ENCODE measurements at places on chromosomes 6 and 20.

- DNase-seq = no peak
Measured at GRCh38 chr20:17710379-17711266, 10.9 kb downstream of the BANF2 start.

- DNase-seq = no peak
Measured at GRCh38 chr6:47536816-47537401, 59.3 kb downstream of the CD2AP start.

GRCh38 chr20:32978009-32978335, 26.3 kb downstream of the SUN5 start:
- DNase-seq = no peak

DNA sequence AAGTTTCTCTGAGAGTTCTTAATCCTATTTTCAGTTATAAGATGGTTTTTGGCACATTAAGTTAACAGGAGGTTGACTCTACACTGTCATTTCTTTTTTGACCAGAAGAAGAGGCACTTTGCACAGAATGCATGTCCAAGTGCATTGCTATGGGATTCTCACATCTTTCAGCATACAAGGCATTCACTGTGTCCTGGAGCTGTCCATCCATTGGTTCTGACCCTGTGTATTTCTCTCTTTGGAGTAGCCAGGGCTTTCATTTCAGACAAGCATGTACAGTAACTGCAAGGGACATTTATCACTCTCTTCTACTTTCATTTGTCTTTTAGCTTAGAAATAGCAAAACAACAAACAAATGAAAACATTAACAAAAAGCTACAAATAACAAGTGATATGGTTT, 275.1 kb upstream of the IMPG1 start:
- no peak for DNase-seq

- no peak for DNase-seq
Measured at GRCh38 chr6:45552536-45552935, 174.8 kb upstream of the SUPT3H start.

DNA sequence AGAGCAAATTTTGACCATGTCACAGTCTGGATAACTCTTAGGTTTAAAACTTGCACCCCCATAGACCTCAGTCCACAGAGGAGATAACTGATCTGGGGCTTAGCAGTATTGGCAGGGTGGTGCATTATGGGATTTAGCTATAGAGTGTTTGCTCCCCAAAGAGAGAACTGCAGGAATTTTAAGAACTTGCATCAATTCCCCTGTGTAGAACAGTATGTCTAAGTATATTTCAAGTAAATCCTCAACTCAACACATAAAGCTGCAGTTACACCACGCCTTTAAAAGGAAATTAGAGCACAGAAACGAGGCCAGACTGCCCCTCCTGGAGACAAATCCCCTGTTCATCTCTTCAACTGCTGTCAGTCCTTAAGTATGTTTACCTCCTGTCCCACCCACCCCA, 144.9 kb downstream of the TRMT11 start:
- no peak for DNase-seq

DNA sequence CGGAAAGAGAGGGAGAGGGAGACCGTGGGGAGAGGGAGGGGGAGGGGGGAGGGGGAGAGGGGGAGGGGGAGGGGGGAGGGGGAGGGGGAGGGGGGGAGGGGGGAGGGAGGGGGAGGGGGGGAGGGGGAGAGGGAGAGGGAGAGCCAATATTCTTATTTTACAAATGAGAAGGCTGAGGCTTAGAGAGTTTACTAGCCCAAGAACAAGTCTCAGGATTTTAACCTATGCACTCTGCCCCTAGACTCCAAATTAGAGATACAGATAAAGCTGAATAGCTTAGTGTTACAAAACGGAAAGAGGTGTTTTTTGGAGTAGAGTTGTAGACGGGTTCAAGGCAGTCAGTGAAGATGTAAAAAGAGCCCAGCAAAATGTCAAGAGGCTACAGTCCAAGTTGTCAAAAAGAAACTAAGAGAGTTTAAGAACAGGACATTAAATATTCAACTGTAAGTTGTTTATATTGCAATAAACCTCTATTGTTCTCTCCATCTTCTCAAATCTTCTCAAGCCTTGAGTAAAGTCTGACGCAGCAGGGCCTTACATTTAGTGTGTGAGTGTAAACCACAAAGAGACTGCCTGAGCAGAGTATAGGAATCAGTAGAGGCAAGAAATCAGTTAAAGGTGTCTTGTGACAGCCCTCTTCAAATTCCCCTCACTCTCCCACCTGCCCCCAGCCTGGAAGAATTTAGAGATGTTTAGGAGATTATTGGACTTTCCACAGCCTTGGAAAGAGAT, 34.9 kb upstream of the AKIRIN2 start:
- DNase-seq = no peak

GRCh38 chr6:108115598-108116058, 41.1 kb upstream of the OSTM1 start:
- DNase-seq = peak; percentile 52

DNA sequence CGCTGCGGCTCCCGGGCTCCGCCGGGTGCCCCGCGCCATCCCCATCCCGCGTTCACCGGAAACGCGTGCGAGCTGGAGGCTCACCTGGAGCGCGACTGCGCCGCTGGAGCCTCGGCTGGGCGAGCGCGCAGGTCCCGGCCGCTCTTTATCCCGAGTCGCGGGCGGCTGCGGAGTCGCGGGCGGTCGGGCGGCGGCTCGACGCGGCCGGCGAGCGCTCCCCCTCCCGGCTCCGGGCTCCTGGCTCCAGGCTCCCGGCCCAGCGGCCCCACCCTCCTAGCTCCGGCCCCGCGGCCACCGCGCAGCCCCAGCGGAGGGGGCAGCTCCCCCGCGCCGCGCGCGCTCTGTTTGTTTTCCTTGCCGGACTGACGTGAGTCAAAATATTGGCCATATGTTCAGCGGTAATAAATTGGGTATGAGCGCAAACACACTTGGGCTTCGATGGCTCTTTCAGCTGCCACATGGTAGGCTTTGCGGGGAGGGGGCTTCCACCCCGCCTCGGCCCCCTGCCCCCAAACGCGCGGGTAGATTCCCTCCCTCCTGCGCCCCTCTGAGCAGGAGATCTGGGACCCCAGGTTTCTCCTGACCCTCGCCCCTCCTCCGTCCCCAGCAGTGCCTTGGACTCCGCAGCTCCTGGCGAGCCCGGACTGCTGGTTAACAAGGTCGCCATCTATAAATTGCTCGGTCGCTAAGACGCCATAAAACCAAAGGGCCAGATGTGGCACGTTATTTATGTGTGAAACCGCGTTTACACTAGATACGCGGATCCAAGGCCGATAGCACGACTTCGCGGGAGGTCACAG, 8.8 kb upstream of the NKX2-2 start:
- no peak for DNase-seq

DNA sequence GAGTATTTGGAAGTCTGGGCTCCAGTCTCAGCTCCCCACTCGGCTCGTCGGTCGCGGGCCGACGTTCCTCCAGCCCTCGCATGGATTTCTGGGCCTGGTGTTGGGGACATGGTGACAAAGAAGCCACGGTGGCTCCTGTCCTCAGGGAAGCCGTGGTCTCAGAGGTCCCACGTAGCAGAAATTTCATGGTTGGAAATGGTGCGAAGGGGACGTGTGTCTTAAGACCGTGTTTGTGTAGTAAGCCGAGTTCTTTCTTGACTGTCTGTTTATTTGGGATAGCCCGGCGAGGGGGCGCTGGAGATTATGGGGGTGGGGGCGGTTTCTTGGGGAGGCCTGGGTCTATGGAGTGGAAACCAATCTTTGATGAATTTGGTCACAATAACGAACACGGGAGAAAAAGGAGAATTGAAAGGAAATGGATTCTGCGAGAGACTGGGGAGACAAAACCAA, 23.5 kb upstream of the MAP3K7 start:
- no peak for DNase-seq

- no peak for DNase-seq
Measured at GRCh38 chr20:54188132-54188849, 14.5 kb upstream of the CYP24A1 start.

GRCh38 chr6:113829696-113830045, 27.5 kb upstream of the MARCKS start:
- DNase-seq = no peak

GRCh38 chr6:52249078-52249477, 4.8 kb upstream of the IL17F start:
- no peak for DNase-seq

- DNase-seq = no peak
Measured at GRCh38 chr6:157790548-157791160, 32.4 kb upstream of the SNX9 start.

- no peak for DNase-seq
Measured at GRCh38 chr6:7417684-7418083, 28.1 kb downstream of the RIOK1 start.

- DNase-seq = no peak
Measured at GRCh38 chr6:143167224-143167623, 106.5 kb downstream of the AIG1 start.

DNA sequence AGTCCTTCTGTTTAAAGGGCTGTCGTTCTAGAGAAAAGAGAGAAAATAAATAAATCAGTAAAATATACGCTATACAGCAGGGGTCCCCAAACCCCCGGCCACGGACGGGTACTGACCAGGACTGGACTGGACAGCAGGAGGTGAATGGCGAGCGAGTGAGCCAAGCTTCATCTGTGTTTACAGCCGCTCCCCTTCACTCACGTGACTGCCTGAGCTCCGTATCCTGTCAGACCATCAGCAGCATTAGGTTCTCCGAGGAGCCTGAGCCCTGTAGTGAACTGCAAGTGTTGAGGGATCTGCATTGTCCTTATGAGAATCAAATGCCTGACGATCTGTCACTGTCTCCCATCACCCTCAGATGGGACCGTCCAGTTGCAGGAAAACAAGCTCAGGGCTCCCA, 76.5 kb downstream of the ZNF217 start:
- DNase-seq = no peak

DNA sequence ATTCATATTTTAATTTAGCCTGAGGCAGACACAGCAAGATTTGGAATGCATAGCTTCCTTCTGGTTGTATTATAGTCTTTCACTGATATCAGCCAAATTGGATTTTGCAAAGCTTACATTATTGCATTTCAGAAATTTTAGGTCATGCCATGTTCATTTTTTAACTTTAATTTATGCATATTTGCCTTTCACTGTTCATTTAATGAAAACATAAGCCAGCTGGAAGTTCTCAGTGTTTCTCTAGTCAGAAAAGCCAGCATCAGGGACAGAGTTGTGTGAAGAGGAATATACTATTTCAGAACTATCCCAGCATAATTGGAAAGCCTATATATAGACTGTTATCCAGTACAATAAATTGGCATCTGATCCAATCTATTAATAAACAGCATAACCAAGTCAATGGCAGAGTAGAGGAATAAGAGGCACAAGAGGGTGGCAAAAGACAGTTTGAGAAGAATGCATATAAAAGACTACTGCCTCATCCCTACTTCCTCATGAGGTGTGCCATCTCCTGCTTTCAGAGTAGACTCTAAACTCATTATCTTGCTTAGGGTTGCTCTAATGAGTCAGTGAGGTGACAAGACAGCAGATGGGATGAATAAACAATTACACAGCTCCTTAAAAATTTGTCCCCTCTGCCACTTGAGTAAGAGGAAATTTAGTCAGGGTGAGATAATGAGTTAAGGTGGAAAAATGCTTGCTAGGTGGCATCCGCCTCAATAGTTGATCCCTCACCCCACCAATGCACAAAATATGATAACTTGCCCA, 159.8 kb upstream of the HCRTR2 start:
- DNase-seq = no peak

- no peak for DNase-seq
Measured at GRCh38 chr20:56983813-56984212, 282.6 kb downstream of the BMP7 start.

GRCh38 chr20:11153819-11154218, 480.0 kb upstream of the JAG1 start:
- no peak for DNase-seq

GRCh38 chr6:25851961-25852360, 20.1 kb upstream of the SLC17A1 start:
- no peak for DNase-seq

- DNase-seq = no peak
Measured at GRCh38 chr20:8303651-8304050, 171.6 kb downstream of the PLCB1 start.

DNA sequence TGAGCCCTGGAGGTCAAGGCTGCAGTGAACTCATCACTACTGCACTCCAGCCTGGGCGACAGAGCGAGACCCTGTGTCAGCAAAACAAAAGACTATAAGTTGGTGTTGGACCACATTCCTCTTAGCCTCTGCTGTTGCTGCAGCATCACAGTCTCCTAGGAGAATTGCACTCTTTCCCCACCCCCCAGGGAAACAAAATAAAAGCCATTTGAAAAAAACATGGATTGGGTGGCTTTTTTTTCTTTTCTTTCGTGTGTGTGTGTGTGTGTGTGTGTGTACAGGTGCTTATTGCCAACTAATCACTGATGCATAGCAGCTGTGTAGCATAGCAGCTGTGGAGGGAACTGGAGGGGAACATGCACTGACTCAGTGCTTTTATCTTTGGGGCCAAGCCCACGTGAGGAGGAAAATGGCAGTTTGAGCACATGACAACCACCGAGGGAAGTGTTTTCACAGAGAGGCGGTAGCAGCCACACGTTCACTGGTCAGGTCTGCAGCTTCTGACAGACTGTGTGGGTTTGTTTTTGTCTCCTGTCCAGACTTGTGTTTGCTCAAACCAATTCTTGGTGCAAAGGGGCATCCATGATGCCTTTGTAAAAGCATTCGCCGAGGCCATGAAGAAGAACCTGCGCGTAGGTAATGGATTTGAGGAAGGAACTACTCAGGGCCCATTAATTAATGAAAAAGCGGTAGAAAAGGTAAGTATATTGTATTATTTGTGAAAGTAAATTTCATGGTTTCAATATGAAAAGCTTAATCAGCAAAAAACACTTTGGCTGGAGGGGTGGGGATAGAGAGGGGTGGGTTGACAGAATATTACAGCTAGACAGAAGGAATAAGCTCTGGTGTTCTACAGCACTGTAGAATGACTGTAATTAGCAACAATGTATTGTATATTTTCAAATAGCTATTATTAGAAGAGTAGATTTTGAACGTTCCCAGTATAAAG, 27.7 kb downstream of the ALDH5A1 start:
- no peak for DNase-seq

GRCh38 chr6:143806282-143807102, 36.6 kb upstream of the LTV1 start:
- peak; percentile 74 for DNase-seq

GRCh38 chr20:9616833-9617461, 102.6 kb downstream of the LAMP5 start:
- DNase-seq = peak; percentile 23

All from hepatic stellate cell (primary cell).